ENCODE measurements at places on chromosomes 1 and 21.

- peak; percentile 78 for DNase-seq
Measured at GRCh38 chr1:26164861-26165842, 3.6 kb downstream of the C1orf232 start.

DNA sequence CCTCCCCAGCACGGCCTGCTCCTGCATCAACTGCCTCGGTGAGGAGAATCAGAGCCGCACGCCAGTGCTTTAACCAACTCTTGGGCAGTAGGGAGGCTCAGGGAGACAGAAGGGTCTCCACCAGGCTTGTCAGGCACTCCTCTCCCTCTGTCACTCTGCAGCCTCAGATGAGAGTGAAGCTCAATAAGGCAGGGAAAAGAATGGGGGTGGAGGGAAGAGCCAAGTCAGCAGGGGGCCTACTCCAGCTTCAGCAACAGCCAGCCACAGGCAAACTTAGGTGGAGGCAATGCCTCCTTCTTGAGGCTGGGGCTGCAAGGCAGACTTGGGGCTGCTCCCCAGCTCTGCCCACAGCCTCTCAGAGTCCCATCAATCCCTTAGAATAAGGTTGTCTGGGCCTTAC, 51.8 kb upstream of the A3GALT2 start:
- DNase-seq, result no peak

DNA sequence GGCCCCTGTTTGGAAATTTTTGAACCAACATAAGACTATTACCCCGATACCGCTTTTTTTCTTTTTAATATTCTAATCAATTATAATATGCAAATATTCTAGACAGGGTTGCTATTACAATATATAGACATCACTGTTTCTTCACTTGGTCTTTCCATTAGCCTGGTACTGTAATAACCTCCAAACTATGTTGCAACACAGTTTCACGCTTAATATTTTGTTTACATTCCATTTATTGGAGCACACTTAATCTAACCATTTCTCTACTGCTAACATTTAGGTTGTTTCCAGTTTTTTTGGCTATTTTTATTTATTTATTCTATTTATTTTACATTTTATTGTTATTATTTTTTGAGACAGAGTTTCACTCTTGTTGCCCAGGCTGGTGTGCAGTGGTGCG, 17.6 kb upstream of the NID1 start:
- DNase-seq, result no peak

- no peak for DNase-seq
Measured at GRCh38 chr1:185720633-185721272, 13.4 kb upstream of the HMCN1 start.

GRCh38 chr1:46719689-46720088, 775 bp upstream of the EFCAB14 start:
- peak; percentile 54 for DNase-seq

DNA sequence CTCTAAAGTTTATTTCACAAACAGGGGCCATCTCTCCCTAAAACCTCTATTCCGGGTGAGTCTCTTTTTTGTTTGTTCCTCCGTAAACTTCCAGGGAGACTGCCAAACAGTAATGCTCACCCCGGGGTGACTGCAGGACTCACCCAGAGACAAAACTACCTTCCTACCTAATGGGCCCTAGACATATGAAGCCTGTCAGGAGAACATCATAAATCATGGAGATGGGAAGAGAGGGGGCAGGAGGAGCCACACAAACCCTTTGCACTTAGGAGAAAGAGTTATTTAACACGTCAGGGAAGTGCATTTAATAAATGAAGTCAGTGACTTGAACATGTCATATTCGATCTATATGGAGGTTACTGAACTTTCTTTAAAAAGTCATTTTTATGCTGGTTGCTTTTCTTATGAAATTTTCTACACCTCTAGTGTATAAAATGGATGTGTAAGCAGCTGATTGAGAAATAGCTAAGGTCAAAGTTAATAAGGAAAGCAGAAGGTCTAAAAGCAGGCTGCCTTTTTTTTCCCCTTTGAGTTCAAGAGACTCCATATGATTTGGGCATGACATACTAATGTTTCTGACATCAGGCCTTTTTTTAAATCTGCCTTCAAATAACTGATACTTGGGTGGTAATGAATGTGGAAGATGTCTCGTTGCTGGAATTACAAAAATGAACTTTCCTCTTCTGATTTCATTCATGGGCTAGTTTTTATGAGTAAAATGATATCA, 286.9 kb upstream of the USP25 start:
- no peak for DNase-seq

DNA sequence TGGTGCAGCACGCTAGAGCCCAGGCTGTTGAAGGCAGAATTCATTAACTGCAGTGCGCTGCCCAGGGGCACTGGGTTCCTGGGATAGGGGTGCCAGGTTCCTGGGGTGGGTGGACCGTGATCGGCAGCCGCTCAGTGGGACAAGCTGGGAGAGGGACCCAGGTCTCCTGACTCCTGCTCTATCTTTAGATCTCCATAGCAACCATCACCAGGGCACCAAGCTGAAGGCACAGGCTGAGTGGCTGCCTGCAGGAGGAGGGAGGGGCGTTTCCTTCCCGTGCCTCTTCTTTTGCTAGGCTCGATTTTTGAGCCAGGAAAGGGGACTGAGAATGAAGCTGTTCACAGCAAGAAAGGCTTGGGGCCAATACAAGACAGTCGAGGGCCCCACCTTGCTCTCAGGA, 20.9 kb upstream of the CDCP2 start:
- DNase-seq, result no peak

DNA sequence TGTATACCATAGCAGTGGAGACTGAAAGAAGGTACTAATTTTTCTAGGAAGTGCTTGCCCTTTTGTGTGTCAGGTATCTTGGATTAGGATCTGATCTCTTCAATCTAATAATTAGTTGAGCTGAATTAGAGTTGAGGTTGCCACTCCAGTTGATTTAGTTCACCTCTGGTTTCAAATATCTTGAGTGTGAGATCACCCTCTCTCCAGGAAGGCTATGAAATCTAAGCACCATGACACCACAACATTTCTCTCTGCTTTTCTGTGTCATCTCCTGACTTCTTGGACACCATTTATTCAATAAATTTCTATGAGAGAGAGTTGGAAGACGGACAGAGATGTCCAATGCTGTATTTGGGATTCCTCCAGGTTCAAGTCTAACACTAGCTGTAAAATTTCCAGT, 212.8 kb downstream of the DYRK1A start:
- no peak for DNase-seq

DNA sequence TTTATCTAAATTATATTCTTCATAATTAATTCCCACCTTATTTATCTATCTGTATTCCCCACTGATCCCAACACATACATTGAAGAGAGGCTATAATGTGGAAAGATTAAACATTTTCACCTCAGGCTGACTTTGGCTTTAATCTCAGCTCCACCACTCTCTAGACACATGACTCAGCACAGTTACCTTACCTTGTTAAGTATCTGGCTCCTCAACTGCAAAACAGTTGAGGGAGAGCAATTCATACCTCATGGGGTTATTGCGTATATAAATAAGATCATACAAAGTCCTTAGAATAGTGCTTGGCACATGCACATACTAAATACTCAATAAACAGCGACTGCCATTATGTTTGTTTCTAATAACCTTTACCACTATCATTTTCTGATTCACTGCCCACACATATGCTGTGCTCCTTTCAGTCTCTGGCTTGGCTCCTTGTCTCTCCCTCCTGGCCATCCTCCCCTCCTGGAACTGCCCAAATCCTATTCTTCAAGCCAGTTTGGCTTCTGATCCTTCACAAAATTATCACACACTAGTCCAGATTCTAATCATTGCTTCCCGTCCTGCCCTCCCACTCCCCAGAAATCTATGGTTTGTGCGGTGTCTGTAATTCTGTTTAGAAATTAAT, 50.1 kb downstream of the BCL9 start:
- no peak for DNase-seq

GRCh38 chr1:198056255-198056654, 100.5 kb upstream of the NEK7 start:
- peak; percentile 15 for DNase-seq

DNA sequence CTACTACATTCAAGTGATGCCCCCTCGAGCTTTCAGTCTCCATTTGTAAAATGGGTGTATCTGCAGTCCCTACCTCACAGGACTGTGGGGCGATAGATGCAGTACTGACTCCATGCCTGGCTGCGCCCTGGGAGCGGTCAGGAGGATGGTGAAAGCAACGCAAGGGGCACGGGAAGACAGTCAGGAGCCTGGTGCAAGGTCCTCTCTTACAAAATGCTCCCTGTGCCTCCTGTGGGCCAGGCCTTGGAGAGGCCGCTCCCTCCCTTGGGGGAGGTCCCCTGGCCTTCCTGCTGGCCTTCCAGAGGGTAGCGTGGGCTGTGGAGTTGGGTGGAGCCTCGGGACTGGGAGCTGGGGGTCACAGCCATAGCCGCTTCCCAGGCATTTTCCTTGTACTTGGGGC, 21.6 kb downstream of the FAM151A start:
- peak; percentile 38 for DNase-seq

- DNase-seq, result no peak
Measured at GRCh38 chr1:226698659-226699058, 40.4 kb downstream of the ITPKB start.

DNA sequence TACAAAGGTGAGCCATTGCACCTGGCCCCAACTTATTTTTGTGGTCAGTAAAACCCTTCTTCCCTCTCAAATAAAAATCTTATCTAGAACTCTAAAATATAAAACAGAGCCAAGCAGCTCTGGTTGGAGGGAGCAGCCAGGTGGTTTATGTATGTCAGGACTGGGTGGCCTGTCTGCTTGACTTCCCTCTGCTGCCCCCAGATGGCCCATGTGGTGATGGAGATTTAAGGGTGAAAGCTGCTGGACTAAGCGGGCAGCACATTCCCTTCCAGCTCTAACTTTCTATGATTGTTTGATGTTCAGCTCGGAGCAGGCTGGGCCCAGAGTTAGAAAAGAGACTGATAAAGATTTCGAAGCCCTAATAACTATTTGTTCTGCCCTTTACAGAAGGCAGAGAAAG, 11.9 kb upstream of the PAQR6 start:
- no peak for DNase-seq

- DNase-seq, result no peak
Measured at GRCh38 chr1:237713916-237714315, 176.8 kb downstream of the ZP4 start.

DNA sequence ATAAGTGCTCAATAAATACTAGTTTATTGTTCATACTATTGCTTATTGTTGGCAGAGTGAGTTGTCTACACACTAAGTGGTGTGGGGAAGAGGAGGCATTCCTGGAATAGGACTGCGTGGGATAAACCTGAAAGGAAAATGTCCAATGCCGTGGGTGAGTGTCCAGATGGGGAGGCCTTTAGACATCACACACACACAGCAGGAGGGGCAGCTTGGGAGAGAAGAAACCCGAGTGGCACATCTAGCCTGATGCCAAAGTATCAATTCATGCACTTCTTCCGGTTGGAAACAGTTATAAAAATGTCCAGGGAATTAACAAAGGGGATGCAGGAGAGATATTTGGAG, 27.3 kb downstream of the CCN1 start:
- DNase-seq, result no peak

DNA sequence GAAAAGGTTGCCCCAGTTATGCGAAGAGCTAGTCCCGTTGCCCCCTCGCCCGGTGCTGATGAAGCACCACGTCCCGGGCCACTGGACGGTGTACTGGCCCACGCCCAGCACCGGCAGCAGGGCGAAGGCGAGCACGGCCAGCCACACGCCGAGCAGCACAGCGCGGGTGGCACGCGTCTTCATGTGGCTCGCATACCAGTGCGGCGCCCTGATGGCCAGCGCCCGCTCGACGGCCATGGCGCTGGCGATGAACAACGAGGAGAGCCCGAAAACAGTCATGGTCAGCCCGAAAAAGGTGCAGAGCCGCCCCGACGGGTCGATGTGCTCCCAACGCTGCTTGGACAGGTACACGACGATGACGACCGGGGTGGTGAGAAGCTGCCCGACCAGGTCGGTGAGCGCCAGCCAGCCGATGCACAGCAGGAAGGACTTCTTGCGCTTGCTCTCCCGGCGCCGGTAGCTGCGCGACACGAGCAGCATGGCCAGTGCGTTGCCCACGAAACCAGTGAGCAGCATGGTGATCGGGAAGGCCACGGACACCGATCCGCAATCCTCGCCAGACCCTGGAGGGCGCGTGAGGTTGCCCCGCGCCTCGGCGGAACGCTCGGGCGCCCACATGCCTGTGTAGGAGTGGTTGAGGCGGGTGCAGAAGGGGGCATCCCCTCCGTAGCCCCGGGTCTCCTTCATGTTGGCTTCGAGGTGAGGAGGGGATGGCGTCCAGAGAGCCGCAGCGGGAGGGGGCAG, 553 bp downstream of the PTGER3 start:
- peak; percentile 78 for DNase-seq

DNA sequence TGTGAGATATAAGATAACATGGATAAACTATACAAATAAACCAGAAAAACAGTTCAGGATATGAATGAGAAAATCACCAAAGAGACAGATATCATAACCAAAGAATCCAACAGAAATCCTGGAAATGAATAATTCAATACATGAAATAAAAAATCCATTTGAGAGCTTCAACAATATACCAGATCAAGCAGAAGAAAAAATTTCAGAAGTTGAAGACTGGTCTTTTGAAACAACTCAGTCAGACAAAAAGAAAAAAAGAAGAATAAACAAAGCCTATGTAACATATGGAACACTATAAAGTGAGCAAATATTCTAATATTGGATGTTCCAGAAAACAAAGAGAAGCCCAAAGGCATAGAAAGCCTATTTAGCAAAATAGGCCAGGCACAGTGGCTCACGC, 5.2 kb upstream of the KRTAP12-2 start:
- DNase-seq, result no peak

DNA sequence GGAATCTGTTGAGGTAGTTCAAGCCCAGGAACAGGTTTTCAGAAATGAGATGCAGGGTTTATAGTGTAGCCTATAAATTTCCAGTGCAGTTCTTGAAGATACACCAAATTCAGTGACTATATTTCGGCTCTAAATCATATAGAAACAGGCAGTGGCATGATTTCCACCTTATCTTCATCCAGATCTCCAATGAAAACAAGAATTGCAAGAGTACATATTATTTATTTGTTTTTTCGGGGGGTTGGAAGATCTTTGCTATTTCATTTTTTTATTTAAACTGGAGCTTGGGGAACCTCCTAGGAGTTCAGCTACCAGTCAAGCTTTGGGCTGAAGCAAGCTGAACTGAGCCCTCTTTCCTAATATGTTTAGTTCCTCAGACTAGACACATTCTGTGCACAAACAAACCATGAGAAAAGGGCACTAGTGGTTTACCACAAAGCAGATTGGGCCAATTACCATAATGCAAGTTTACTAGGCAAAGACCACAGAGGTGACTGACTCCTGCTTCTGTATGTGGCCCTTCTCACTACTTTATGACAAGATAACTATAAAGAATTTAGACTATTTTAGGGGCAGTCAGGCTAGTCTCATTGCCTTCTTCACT, 68.5 kb downstream of the RGS2 start:
- DNase-seq, result no peak
